Pancreas (tissue), 10 donors: ENCODE measurements at places on chromosomes 13 and 19. TPM values are rescaled to one million over a fixed set of nuclear protein-coding genes. Genes with fewer than 3 reads are reported as not detected.

Gene KLK14
- total RNA-seq: 0.32 TPM

- no peaks in the 10 kb centered on the region for H3K4me1 ChIP-seq
- DNase-seq: no peak
- no peak overlapping the region for H3K4me3 ChIP-seq
- no peaks in the 10 kb centered on the region for H3K36me3 ChIP-seq
- no peak overlapping the region for H3K27ac ChIP-seq
These were observed 11.6 kb upstream of the NAA16 start for GRCh38 chr13:41299316-41300094.

Gene ZNF730
- not detected for total RNA-seq

Gene PRSS57
- total RNA-seq: not detected

GRCh38 chr13:99980824-99981734, 505 bp upstream of the ZIC2 start:
- peaks cover 44% of the 10 kb centered on the region for H3K27me3 ChIP-seq
- no peak for DNase-seq
- H3K27ac ChIP-seq: no peak overlapping the region
- peak overlapping the region; percentile 63 for H3K4me3 ChIP-seq

GRCh38 chr13:112236539-112237197, 139.5 kb upstream of the SPACA7 start:
- H3K4me3 ChIP-seq: no peak overlapping the region
- no peak overlapping the region for H3K27ac ChIP-seq
- no peak for DNase-seq
- no peaks in the 10 kb centered on the region for H3K27me3 ChIP-seq
- H3K36me3 ChIP-seq: no peaks in the 10 kb centered on the region
- no peaks in the 10 kb centered on the region for H3K4me1 ChIP-seq

- H3K36me3 ChIP-seq: no peaks in the 10 kb centered on the region
- no peaks in the 10 kb centered on the region for H3K4me1 ChIP-seq
- H3K27me3 ChIP-seq: no peaks in the 10 kb centered on the region
- H3K4me3 ChIP-seq: no peak overlapping the region
- H3K27ac ChIP-seq: no peak overlapping the region
These were observed 241.6 kb upstream of the MAB21L1 start for GRCh38 chr13:35718084-35718483.

DNA sequence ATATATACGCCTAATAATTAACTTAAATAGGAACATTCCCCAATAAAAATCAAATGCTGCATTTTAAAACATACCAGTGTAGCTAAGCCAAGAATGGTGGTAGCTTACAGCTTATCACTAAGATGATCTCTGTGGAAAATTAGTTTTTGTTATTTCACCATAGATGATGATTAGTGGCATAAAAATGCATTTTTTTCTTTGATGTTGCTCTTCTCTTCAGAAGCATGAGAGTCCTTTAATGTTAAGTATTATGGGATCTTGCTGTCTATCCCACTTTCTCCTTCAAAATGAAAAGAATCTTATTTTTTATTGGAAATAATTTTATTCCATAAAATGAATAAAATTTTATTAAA, 731.0 kb downstream of the SLITRK1 start:
- no peaks in the 10 kb centered on the region for H3K36me3 ChIP-seq
- H3K4me1 ChIP-seq: no peaks in the 10 kb centered on the region
- no peaks in the 10 kb centered on the region for H3K27me3 ChIP-seq
- H3K4me3 ChIP-seq: no peak overlapping the region
- no peak overlapping the region for H3K27ac ChIP-seq

- no peak overlapping the region for H3K4me3 ChIP-seq
- no peaks in the 10 kb centered on the region for H3K36me3 ChIP-seq
- H3K27me3 ChIP-seq: no peaks in the 10 kb centered on the region
- H3K27ac ChIP-seq: no peak overlapping the region
- no peak for DNase-seq
These were observed 288.2 kb downstream of the MYO16 start for GRCh38 chr13:108917581-108917980.

DNA sequence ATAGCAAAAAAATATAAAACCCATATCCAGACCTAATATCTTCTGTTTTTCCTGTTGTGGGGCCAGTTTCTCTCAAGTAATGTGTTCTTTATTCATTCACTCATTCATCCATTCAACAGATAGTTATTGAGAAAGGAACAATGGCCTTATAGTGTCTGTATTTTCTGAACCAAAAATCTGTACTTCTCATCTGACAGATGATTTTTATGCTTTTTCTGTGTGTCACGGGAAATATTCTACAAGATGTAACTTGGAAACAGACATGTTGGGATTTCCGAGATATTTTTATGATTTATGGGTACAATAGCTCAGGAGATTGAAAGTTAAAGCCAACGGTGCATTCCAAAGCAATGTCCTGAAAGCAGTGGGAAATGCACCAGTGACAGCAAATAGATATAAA, 5.7 kb downstream of the ACOD1 start:
- H3K27me3 ChIP-seq: no peaks in the 10 kb centered on the region
- no peaks in the 10 kb centered on the region for H3K4me1 ChIP-seq
- no peak for DNase-seq
- no peaks in the 10 kb centered on the region for H3K36me3 ChIP-seq

Gene DNAAF3
- total RNA-seq: 1.2 TPM

DNA sequence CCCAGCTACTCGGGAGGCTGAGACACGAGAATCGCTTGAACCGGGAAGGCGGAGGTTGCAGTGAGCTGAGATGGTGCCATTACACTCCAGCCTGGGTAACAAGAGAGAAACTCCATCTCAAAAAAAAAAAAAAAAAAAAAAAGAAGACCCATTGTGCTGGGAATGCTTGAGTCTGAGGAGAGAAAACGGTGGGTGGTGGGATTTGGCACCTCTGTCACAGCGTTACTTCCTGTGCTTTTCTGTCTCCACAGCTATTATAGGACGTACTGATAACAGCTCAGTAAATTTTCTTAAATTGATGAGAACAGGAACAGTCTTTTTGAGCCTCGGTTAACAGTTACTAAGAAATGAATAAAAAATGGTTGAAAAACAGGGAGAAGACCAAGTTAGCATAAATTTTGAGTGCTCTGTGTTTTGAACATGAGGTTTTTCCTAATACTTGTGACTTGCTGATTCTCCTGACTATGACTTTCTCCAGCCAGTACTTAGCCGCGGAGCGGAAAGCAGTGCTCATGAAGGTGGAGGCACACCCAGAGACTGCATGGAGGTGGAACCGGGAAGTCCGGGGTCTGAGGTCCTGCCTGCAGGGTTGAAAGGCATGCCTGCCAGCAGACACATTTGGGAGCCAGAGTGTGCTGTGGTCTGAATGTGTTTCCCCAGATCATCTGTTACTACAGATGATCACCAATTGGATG, 55.3 kb upstream of the TEX29 start:
- H3K27ac ChIP-seq: no peak overlapping the region
- H3K27me3 ChIP-seq: no peaks in the 10 kb centered on the region
